Natural killer cell (primary cell): ENCODE measurements at places on chromosomes 13 and 19.

DNA sequence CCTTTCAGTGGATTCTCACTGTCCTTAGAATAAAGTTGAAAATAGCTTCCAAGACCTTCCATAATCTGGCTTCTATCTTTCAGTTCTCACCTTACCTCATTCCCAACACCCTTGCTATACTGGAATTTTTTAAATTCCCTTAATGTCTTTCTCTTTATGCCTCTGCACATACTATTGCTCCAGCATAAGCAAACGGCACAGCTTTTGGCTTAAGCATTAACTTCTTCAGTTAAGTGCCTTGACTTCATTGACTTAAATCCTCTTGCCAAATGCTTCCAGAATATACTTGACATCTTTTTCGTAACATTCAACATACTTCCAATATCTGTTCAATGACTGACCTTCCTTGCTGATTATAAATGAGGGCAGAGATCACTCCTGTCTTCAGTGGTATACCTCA, 34.0 kb downstream of the SERPINE3 start:
- no peak for DNase-seq

GRCh38 chr19:51702825-51703574, 9.9 kb downstream of the SPACA6 start:
- peak; percentile 35 for DNase-seq

- peak; percentile 67 for DNase-seq
Observed at GRCh38 chr13:44768239-44768638, 192.1 kb upstream of the TSC22D1 start.

GRCh38 chr13:67914535-67914934, 684.4 kb upstream of the PCDH9 start:
- DNase-seq, result no peak

DNA sequence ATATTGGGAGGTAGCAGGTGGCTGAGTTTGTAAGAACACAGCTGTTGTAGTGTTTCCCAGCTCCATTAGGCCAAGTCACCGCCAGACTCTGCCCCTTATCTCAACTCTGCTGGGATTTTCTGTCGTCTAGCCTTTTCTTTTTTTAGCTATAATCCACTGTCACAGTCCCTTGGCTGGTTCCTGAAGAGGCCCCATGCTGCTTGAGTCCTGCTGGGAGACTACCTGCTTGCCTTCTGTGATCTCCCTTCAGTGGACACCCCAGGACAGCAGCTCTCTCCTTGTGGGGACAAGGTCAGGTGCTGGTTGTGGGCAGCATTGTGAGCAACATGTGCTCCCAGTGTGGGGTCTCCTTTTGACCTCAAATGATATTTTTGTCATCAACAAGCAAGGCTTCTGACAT, 195.0 kb upstream of the ATXN8OS start:
- DNase-seq, result no peak

GRCh38 chr13:111845621-111846351, 221.2 kb upstream of the SOX1 start:
- DNase-seq, result no peak

- no peak for DNase-seq
Observed at GRCh38 chr19:5991244-5991838, 13.4 kb upstream of the RANBP3 start.

DNA sequence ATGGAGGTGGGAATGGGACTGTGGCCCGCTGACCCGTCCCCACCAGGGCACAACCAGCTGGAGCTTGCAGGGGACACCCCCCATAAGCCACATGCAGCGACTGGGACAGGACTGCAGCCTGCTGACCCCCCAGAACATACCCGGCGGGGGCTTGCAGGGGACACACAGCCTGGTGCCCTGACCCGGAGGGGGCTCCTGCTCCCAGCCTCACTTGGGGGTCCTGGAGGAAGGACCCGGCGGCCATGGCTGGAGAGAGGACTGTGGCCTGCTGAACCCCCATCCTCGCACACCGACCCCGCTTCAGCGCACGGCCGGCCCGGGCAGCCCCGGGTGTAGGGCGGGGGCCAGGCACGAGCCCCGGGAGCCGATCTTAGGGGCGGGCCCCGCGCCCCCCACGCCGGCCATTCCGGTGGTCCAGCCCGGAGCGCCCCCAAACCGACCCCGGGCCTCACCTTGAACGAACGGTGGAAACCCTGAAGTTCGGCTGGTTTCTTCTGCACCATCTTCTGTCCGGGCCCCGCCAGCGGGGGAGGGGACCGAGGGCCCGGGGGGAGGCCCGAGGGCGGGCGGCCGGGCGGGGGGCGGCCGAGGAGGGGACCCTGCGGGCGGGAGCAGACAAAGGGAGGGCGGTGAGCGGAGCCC, 574 bp downstream of the MKNK2 start:
- DNase-seq, result no peak

DNA sequence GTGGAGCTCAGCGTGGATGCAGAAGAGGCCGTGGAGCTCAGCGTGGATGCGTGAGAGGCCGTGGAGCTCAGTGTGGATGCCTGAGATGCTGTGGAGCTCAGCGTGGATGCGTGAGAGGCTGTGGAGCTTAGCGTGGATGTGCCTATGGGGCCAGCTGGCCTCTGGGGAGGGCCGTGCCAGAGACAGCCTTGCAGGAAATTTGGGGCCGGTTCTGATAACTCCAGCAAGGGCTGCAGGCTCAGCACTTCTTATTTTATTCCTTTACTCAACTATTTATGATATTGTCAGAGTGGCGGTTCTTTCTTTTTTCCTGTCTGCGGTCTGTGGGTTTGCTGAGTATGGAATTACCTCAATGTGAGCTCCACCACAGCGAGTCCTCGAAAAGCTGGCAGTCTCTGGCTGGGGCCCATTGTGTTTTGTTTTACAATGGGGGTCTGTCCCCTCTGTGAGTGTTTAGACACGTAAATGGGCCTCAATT, 17.8 kb upstream of the TMEM255B start:
- DNase-seq, result peak; percentile 45

- DNase-seq, result no peak
Observed at GRCh38 chr19:42153672-42154433, 21.6 kb upstream of the POU2F2 start.

GRCh38 chr19:11142528-11143171, 12.9 kb downstream of the SPC24 start:
- DNase-seq, result no peak

DNA sequence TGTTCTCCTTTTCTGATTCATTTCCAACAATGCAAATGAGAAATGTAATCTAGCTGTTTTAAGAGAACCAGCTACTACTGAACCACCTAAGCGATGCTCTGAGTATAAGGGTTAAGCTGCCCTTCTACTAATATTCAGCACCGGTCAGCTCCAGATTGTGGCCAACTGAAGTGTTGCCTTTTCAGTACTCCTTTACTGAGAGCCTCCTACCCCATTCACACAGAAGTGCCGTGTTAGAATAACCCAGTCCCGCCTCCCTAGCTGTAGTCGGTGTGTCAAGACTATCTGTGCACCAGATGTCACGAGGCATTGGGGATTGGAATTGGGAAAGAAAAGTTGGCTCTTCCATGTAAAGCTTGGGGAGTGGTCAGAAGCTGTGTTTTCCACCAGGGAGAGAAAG, 45.4 kb downstream of the FAM124A start:
- no peak for DNase-seq

DNA sequence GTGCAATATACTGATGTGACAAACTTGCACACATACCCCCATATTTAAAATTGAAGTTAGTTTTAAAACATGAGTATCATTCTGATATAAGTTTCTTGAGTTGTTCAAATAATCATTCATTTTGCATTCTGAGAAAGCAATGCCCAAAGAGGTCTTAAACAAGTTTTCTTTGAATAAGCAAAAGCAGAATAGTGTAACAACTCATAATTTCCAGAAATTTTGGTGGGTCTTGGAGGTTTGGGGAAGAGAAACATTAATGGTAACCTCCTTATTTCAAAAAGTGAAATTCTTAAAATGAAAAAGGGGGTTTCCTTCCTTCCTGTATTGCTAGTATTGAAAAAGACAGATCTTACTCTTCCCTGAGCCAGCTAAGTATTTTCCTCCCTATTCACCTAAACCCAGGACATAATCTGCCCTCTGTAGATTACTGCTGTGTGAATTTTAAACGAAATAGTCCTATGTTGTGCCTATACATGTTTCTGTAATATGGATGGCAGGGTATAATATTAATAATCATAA, 30.4 kb downstream of the SLC25A15 start:
- DNase-seq, result no peak

DNA sequence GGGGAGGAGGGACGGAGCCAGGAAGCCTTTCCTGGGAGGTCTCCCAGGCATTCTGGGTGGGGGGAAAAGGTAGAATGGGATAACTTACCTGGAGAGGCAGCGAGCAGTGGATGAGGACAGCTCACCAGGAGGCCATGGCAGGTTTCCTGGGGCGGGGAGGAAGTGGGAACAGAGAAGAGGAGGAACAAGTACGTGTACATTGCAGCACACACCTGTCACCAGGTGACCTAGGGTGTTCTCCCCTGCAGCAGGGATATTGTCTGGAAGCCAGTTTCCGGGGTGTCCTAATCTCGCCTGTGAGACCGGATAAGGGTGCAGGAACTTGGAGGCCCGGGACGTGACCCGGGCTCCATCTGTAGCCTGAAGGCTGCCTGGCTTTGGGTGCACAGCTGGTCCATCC, at the start of gene FUT3:
Gene FUT3 (minus strand): TSS at position 148 of the 400 bp plus-strand sequence.
- no peak for DNase-seq

- DNase-seq, result no peak
Observed at GRCh38 chr19:40150170-40150569, 41.1 kb upstream of the MAP3K10 start.

DNA sequence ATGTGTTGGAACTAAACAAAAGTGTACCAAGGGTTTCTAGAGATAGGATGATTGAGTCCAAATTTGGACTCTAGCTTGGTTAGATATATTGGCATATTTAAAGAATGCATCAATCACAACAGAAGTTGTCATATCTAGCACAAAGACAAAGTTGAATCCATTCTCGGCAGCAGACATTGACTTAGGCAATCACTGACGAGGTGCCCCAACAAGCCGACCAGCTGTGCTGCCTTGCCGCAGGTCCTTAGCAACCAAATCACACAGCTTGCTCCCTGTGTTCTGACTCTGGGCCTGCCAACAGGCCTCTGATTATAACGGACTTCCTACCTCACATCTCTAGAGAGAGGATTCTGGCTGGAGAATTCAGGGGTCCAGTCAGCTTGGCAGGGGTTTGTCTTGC, 208.7 kb downstream of the MTUS2 start:
- no peak for DNase-seq

GRCh38 chr13:113493315-113493951, 2.9 kb upstream of the DCUN1D2 start:
- peak; percentile 37 for DNase-seq

DNA sequence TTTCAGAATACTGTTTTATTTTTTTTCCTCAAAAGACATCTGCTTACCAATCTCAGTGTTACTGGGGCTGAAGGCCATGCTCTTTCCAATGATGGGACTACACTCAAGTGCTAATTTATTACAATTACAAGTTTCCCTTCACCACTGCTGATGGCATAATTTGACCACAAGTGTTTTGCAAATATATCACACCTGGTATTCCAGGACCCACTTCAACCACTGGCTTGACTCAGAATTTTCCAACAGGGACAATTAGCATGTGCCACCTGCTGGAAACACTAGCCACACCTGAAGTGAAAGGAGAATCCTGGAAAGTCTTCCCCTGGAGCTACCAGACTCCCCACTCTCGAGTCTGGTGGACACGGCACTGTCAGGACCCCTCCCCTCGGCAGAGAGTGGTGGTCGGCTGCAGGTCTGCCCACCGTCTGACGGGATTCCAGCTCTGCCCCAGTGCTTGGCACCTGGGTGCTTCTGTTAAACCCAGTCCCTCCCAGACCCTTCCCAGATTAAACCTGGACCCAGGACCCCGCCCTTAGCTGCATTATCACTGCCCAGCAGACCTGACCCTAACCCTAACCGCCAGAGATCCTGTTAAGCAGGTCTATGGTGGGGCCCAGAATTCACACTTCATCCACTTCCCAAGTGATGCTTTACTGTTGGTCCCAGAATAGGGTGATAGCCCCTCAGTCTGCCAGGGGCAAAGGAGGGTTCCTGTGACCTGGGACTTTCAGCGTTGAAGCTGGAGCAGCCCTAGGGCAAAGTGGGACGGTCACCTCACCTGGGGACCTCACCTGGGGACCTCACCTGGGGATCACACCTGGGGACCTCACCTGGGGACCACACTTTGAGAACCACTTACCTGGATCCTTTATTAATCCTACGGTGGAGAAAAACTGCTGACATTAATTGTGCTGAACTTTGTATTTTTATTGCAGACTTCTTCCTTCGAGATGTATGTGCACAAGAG, 17.6 kb upstream of the RASA3 start:
- peak; percentile 28 for DNase-seq

DNA sequence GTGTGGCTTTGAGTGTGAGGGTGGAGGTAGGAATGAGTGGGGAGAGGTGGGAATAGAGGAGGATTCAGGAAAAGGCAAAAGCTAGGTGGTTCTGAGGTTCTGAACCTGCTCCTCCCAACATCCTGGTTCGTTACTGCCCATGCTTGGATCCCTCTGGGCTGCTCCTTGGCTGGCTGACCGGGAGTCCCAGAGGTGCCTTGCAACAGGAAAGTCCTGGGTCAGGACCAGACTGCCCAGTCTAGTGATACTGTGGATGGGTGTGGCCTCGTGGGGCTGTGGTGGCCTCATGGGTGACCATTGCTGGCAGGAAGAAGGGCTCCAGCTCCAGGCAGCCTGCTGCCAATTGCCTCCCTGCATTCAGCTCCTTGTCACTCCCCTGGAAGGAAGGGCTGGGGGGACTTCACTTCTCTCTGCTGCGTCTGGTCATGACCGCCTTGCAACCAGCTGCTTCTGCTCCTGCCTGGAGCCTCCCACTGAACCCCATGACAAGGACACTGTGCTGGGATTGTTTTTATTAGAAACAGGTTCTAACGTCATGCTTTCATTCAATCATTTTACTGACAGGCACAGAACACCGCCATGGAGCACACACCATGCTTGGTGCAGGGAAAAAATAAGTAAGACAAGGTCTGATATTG, 61.5 kb upstream of the UBL3 start:
- no peak for DNase-seq

- DNase-seq, result no peak
Observed at GRCh38 chr13:98771838-98772611, 19.6 kb upstream of the SLC15A1 start.

GRCh38 chr19:55447421-55448174, 4.5 kb upstream of the SHISA7 start:
- DNase-seq, result no peak

- no peak for DNase-seq
Observed at GRCh38 chr13:109815651-109816050, 29.3 kb upstream of the IRS2 start.
